ENCODE measurements at places on chromosomes 7 and 10.

DNA sequence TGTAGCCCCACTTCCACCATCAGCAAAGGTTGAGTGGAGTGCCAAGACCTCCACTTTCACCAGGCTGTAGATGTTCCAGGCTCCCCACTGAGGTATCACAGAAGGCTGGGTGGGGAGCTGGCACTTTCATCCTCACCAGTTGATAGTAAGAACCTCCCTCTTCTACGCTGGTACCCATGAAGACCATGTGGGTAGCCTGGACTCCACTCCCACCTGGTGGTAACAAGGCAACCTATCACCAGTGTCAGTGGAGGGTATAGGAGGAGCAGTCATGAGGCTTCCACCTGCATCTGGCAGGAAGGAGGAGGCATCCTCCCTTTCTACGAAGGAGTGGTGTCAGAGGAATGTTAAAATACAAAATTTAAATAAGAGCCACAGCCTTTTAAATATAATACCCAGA is 4.4 kb downstream of the SMIM30 start:
- no peak for DNase-seq

GRCh38 chr10:108582387-108582786 is 1340.9 kb downstream of the XPNPEP1 start:
- DNase-seq = no peak

DNA sequence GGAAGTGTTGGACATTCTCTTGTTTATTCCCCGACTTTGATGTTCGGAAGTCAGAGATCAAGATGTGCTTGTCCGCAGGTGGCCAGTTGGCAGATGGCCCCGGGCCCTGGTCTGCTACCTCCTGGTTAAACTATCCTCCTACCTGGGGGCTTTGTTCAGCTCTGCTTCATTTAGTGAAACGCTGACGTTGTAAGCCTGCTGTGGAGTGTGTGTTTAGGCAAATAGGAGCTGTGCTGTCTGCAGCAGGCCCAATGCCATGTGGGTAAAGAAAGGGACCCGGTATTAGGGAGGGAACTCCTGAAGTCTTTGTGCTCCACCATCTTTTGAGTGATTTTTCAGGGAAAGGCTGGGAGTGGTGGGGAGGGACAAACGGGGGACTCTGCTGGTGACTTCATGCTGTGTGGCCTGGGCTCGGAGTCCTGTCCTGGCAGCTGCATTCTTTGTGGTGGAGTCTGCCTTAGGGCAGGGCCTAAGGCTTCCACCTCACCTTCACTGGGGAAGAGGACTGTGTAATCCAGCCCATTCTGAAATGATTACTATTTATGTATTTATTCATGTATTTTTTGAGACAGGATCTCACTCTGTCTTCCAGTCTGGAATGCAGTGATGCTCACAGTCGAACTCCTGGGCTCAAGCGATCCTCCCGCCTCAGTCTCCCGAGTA is 171.1 kb upstream of the KLF6 start:
- DNase-seq = no peak

DNA sequence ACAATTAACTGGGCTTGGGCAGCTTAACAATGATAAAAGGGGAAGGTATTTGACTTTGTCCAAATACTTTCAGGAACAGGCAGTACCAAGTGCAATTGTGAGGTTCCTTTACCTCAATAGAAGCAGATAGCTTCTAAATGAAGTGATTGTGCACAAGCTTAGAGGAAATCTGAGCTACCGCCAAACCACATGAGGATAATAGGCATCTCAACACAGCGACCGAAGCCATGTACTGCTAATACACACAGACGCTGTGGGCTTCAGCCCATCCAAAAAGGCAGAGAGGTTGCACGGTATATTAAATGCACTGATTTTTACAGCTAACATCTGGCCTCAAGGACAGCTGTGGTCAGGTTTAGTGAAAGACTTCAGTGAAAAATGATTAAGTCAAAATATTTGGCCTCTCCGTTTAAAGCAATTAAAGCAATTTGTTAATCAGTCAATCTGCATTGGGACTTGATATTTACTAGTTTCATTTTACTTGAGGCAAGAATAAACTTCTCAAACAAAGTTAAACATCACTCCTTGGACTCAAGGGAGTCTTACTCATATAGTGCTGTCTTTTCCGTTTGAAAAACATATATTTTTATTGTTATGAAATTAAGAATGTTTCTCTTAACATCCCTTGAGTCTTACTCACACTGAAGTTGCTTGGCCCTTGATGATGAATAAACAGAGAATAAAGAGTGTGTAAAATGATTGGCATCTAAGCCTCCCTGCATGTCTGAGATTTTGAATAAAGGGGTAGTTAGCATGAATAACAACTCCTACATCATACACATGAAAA is 306.3 kb downstream of the C7orf25 start:
- DNase-seq = no peak

DNA sequence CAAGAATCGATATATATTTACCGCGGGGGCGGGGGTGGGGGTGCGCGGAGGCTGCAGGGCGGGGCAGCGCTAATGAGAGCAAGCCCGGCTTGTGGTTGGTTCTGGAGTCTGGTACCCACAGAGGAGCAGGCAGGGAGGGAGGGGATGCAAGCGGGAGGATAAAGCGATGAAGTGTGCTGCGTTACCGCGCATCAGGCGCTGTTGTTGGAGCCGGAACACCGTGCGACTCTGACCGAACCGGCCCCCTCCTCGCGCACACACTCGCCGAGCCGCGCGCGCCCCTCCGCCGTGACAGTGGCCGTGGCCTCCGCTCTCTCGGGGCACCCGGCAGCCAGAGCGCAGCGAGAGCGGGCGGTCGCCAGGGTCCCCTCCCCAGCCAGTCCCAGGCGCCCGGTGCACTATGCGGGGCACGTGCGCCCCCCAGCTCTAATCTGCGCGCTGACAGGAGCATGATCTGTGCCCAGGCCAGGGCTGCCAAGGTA is at the start of gene HECW1:
Gene HECW1, plus strand, starts transcription at position 189 of the 482 bp plus-strand sequence. CDS start 131,259 bp downstream, outside the sequence.
- DNase-seq = no peak

DNA sequence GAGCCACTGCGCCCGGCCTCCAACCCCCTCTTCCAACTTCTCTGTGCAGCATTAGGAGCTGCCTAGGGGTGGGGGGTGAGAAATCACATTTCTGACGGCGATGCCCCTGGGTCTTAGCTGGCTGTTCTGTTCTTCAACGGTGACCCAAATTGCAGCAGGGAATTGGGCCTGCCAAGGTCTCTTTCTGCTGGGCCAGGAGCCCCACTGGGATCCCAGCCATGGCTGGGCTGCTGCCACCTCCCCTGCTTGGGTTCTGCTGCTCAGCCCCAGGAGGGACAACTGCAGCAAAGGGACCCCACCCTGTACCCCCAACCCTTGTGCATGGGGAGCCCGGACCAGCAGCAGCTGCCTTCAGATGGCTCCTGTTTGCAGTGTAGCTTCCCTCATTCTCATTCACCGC is 43.7 kb upstream of the GNA12 start:
- no peak for DNase-seq

DNA sequence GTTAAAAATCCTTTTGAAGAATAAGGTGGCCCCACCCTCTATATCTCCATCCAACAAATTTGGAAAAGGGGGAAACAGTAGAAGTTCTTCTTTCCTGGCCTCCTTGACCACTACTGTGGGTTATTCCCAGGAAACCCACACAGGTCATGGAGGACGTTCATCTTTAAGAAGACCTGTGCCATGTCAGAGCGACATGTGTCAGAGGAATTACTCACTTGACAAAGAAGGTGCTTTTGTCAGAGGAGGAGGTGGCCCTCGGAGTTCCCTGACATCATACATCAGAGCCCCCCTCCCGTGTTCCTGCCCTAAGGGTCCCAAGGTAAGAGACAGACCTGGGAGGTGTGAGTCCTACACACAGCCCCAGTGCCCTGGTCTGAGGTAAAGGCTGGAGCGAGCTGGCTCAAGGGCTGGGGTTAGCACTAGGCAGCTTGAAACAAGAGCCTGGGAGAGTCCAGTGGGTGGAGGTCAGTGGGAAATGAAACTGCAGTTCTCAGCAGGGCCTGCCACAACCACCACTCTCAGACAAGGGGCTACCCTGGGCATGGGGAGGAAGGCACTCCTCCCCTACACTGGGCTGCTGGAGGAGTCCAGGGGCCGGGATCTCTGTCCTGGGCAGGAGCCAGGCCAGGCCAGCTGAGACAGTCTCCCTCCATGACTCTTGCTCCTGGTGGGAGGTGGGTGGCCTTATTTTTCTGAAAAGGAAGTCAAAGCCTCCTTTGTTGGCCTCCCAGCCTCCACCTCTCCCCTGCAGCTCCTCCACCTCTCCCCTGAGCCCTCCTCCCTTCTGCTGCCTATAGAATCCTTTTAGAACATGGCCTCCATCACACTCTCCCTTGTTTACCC is 21.8 kb upstream of the ZMIZ1 start:
- DNase-seq = no peak

- no peak for DNase-seq
Measured at GRCh38 chr7:70725448-70725847, 406.5 kb upstream of the GALNT17 start.

DNA sequence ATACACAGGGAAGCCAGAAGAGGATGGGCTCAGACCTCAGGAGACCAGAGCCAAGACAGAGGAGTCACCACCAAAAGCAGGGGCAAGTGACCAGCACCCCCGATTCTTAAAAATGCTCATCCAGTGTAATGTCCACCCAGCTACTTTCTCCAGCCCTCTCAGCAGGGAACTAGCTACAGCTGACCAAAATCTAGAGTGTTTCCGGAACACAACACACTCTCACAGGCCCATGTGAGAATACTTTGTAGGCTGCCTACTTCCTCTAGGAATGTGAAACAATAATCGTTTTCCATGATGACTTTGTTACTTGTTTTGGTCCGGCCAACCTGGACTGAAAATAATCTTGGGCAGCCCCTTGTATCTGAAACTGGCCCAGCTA is 14.5 kb downstream of the PSAP start:
- no peak for DNase-seq

DNA sequence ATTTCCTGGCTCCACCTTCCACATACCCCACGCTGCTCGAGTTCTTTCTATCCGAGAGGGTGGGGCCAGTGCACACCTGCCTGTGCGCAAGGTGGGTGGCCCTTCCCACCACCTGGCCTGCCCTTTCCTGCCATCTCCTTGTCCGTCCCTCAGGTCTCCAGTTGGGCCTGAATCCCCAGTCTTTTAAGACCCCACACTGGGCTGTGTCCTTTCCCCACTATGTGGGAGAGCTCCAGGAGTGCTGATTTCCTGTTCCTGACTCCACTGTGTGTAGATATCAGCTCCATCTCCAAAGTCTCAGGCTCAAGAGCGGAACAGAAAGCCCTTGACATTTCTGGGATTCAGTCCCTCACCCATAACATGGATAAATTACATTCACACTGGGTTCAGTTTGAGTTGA is 20.1 kb downstream of the LHPP start:
- no peak for DNase-seq

- no peak for DNase-seq
Measured at GRCh38 chr7:26760501-26760900, 103.9 kb downstream of the SKAP2 start.

- DNase-seq = no peak
Measured at GRCh38 chr10:59770689-59771088, 17.4 kb upstream of the MRLN start.

DNA sequence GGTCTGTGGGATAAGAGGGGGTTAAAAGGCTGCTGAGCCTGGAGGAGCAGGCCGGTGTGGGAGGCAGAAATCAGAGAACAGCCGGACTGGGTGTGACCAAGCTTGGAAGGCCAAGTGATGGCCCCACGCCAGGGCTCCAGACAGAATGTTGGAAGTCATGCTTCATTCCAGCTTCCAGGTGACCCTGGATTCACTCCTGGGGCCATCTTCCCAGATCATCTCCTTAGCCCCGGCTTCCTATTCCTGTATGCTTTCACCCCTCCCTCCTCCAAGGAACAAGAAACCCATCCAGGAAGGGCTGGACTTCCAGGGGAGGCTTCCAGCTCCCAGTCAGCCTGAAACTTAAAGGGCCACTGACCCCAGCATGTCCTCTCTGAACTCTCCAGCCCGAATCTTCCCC is 1.0 kb downstream of the INMT start:
- DNase-seq = no peak

DNA sequence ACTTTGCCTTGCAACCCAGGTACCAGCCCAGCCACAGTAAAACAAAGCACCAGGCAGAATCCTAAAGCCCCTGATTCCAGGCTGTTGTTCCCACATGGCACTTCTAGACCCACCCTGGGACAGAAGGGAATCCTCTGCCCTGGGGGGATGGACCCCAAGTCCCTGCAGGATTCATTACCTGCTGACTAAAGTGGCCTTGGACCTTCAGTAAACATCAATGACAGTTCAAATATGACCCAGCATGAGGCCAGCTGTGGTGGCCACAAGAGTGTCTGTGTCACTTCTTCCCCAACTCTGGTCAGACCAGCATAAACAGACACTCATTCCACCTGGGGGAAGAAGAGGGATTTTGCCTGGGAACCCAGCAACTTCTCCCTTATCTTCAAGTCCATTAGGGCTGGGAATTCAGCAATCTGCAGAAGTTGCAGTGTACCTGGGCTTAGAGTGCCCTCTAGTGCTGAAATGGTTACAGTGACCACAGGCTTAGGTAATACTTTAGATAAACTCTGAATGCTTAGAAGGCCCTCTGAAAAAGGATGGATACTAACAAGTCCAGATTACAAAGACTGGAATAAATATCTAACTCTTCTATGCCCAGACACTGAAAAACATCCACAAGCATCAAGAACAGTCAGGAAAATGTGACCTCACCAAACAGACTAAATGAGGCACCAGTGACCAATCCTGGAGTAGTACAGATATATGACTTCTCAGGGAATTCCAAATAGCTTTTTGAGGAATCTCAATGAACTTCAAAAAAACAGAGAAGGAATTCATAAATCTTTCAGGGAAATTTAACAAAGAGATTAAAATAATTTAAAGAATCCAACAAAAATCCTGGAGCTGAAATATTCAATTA is 108.5 kb upstream of the TMEM168 start:
- DNase-seq = no peak

- DNase-seq = no peak
Measured at GRCh38 chr7:91156316-91157185, 107.7 kb upstream of the FZD1 start.

GRCh38 chr10:78718032-78718572 is 350.7 kb upstream of the ZMIZ1 start:
- DNase-seq = no peak

DNA sequence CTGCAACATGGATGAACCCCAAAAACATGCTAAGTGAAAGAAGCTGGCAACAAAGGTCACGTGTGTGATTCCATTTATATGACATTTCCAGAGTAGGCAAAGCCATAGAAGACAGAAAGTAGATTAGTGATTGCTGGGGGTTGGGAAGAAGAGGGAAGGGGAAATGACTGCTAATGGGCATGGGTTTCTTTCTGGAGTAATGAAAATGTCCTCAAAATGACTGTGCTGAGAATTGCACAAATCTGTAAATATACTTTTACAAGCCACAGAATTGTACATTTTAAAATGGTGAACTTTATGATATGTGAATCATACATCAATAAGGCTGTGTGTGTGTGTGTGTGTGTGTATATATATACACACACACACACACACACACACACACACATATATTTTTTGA is 15.8 kb downstream of the MMS19 start:
- no peak for DNase-seq

DNA sequence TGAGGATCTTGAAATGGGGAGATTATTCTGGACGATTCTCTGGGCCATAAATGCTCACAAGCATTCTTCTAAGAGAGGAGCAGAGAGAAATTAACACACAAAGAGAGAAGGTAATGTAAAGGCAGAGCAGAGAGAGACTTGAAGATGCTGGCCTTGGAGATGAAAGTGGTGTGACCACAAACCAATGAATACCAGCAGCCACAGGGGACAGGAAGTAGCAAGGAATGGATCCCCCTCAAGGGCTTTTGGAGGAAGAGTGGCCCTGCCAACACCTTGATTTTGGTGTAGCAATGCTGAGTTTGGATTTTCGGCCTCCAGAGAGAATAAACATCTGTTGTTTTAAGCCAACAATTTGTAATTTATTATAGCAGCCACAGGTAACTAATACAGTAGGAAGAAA is 1155.6 kb downstream of the TYW1 start:
- DNase-seq = no peak

GRCh38 chr10:62054408-62054807 is 152.9 kb downstream of the ARID5B start:
- DNase-seq = no peak
